ENCODE measurements at places on chromosomes 11 and 22.

DNA sequence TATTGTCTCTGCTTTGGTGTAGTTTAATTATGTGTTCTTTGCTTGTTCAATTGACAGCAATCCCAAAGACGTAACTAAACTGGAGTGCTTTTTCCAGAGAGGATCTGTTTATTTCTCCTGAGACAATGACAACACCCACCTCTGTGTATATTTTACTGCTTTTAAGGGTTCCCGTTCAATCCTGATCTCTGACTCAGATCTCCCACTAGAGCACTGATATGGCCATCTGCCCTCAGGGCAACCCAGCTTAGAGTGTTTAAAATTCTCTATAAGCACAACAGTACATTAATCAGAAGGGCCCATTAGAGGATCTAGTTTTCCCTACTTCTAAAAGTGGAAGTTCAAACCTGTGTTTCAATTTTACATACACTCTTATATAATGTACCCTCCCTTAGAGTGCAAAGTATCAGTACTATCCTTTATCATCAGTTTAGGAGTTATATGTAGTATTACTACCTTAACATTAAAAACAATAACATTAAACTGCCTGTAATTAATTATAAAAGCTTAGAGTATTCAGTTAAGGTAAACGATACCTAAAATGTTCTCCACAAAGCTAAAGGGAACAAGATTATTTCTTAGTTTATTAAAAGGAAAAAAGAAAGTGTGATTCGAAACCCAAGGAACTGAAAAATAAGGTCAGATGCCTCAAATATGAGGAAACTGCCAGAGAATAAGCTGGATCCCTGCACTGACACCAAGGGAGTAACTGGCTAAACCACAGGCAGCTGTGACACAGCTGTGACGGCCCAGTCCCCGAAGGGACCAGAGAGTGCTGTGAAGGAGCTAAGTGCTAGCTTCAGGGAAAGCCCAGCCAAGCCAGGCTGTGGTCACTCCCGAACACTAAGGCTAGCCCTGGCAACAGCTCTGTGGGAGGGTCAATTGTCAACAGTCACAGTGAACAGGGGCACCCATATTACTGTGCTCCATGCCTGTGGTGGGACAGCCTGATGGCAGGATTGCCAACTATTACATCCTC lies 15.2 kb downstream of the UFD1 start:
- DNase-seq = no peak

DNA sequence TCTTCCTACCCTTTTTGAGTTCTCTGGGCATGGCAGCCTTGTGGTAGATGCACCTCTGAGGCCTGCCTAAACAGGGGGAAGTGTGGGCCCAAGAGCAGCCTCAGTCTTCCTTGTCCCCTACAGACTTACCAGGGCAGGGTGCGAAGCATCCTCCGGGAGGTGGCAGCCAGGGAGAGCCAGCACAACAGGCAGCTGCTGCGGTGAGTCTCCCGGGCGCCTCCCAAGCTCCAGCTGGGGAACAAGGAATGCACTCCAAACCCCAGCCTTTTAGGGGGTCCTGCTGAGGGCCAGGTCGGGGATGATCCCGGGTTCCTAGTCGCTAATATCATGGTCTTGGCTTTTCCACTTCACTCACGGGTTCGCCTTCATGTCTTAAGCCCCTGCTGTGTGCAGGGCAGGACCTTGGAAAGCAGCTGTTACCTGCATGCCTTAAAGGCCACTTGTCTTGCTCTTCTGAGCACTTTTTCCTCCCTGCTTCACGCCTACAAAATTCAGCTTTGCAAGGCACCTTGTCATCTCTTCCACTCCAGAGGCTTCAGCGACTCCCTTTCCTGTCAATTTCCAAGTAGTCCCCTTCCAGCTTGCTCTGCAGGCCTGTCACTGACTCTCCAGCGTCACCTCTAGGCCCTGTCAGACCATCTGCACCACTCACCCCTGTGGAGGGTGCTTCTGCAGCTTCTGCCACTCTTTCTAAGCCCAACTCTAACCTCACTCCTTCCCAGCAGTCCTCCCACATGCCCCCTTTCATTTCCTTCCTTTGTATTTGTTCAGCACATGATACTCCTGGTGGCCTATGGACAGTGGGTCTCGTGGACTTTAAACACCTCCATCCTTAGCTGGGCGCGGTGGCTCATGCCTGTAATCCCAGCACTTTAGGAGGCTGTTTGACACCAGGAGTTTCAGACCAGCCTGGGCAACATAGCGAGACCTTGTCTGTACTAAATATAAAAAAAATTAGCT lies 57.0 kb downstream of the PISD start:
- no peak for DNase-seq

DNA sequence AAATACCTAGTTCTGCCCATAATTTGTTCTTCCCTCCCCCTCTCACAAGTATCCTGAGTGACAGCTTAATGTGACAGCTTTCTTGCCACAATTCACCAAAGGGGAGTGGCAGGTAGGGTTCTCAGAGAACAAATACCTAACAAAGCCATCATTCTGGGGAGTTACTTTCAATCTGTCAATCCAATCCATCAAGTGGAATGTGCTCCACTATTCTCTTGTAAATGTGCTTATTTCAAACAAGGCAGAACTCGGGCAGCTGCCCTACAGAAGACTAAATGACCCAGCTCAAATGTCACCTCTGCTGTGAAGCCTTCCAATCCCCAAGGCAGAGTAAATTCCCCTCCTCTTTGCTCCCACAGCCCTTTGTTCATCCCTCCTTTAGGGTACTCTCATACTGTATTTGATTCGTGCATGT lies 27.8 kb downstream of the LGR4 start:
- no peak for DNase-seq

DNA sequence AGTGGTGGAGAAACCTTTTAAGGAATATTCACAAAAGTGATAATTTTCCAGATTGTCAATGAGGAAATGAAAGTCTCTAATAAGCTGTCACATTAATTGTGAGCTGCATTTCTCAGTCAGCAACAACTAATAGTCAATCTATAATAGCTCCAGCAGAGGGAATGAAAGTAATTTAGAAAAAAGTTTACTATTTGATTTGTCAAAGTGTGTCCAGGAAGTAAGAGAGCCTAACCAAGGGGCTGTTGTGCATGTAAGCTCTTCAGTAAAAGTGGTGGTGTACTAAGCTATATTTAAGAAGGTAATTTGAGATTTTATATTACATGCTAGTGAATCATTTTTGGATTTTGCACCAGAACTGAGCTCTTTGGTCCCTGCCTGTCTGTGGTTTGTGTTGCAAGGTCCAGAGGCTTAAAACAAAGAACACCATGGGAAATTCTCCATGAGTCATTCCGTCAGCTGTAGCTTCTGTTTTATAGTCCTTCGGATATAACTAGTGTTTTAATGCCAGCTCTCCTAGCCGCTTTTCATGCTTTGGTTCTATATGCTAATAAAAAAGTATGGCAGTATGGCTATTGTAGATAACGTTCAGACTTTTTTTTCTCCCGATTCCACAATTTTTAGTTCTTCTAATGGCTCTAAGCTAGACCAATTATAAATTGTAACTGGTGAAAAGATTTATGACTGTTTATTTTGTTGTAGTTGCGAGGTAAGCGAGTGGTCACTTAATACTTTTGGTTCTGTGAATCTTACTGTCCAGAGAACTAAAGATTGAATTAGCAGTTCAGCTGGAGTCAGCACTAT lies 64.6 kb downstream of the ARHGEF12 start:
- DNase-seq = no peak

GRCh38 chr22:44237290-44237689 lies 56.6 kb downstream of the PARVG start:
- DNase-seq = no peak

GRCh38 chr11:71279916-71280645 lies 27.7 kb upstream of the SHANK2 start:
- no peak for DNase-seq
